ENCODE measurements at places on chromosomes 5 and 9.

GRCh38 chr5:154945695-154946301, 4.9 kb downstream of the MRPL22 start:
- DNase-seq = no peak

DNA sequence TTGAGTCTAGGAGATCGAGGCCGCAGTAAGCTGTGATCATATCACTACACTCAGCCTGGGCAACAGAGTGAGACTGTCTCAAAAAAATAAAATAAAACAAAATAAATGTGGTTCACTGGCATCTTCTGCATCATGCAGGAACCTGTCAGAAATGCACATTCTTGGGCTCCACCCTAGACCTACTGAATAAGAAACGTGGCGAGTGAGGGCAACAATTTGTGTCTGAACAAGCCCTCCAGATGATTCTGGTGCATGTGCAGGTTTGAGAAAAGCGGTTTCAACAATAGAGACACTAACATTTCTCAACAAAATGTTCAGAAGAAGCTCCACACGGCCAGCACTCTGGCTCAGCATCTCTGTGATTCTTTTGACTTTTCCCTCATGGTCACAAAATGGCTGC, 42.8 kb upstream of the CPEB4 start:
- no peak for DNase-seq

DNA sequence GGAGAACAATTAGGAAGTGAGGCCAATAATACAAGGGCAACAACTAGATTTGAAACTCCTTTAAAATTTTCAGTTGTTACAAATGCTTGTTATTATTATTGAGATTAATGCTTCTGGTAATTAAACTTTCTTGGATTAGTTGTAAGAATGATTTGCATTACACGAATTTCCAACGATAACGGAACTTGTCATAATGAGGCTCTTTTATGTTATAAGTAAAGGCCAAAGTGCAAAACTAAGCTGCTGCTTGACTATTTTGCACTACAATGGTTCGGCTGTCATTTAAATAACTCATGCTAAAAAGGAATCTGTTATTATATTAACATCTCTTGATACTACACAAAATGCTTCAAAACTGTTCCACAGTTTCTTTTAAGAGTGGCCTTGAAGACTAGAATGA, 1007.1 kb downstream of the PTPRD start:
- no peak for DNase-seq

GRCh38 chr5:75057561-75057960, 5.2 kb upstream of the GCNT4 start:
- no peak for DNase-seq

DNA sequence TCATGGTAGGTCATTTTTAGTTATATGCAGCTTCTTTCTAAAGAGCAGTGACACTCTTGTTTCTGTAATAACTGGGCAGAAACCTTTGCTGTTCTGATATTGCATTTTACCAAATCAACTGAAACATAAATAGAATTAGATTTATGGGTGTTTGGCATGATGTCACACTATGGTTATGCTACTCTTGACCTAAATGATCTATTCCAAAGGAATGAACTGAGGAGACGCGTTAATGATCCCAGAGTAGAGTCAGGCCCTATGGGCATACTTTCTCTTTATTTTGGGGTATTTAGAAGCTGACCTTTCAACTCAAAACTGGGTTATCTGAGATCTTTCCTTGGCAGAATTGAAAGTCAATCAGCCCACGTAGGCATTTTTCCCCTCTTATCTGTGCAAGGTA, 146.8 kb upstream of the ADAMTSL1 start:
- no peak for DNase-seq

- DNase-seq = no peak
Measured at GRCh38 chr9:106450549-106450948, 412.4 kb upstream of the ZNF462 start.

GRCh38 chr5:81749192-81749560, 1.7 kb downstream of the SSBP2 start:
- no peak for DNase-seq

GRCh38 chr9:121718501-121718900, 67.1 kb downstream of the DAB2IP start:
- no peak for DNase-seq

DNA sequence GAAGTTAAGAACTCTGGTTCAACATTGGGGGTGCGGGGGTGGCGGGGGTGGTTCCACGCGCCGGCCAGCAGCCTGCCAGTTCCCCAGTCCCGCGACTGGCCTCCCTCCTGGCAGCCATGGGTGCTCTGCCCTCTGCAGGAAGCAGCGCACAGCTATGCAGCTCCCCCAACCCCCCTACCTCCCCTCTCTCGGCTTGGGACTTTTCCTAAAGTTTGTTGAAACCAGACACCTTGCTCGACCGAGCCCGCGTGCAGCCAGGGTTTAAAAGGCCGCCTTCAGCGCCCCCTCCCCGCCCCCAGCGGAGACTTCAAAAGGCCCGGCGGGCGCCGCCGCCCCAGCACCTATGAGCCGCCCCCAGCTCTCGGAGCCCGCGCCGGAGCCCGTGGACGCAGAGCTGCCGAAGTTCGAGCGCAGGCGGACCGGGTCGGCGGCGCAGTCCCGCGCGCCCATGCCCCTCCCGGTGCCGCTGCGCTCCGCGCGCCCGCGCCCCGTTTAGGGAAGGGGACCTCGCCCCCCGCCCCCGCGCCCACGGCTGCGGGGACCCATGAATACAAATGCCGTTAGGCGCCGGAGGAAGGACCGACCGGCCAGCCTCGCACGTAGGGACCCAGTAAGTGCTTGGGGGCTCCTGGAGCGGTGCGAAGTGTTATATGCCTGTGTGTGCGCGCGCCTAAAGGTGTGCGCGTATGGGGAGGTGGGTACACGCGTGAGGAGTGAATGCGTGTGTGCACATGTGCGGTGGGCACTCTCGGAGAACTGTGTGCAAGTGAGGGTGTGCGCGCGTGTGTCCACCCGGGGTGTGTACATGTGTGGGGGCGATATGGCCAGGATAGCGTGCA, 1.4 kb upstream of the COL27A1 start:
- no peak for DNase-seq

DNA sequence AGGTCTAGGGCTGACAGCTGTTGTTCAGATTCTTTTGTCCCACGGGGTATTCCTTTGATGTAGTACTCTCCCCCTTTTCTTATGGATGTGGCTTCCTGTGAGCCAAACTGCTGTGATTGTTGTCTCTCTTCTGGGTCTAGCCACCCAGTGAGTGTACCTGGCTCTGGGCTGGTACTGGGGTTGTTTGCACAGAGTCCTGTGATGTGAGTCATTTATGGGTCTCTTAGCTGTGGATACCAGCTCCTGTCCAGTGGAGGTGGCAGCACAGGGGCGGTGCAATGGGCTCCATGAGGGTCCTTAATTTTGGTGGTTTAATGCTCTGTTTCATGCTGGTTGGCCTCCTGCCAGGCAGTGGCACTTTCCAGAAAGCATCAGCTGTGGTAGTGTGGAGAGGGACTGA, 161.3 kb downstream of the CAVIN4 start:
- no peak for DNase-seq

- DNase-seq = no peak
Measured at GRCh38 chr5:180402716-180403115, 49.6 kb upstream of the GFPT2 start.

DNA sequence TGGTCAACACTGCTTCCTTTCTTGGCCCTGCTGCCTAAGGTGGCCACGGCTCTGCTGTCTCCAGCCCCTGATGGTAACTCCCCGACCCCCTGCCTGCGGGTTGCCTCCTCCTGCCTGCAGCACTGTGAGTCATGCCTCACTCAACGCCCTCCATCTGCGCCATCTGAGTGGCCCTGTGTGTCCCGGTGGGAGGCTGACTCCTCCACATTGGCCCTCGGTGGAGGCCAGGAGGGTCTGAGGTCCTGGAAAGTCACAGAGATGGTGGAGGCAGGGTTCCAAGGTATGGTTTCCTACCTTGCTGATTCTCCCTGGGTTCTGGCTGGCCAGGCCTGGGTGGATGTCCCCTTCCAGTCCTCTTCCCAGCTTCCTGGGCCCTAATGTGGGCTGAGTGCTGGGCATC, 64.5 kb upstream of the ADAMTS2 start:
- DNase-seq = peak; percentile 9

DNA sequence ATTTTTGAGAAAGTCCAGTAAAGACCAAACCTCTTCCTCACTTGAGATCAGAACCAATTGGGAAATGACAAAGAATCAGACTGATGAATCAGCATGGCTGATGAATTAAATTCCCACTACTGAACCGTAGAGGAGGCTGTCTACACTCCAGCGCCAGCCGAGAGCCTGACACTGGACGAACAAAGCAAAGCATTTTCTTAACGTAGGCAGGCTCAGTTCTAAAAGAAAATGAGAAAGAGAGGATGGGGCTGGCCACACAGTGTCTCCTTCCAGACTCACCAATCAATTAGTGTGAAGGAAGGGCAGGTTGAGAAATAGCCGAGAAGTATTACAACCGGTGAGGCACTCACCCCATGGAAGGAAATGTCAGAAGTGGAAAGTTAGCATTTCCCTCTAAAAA, 49.4 kb downstream of the ITGA1 start:
- no peak for DNase-seq

DNA sequence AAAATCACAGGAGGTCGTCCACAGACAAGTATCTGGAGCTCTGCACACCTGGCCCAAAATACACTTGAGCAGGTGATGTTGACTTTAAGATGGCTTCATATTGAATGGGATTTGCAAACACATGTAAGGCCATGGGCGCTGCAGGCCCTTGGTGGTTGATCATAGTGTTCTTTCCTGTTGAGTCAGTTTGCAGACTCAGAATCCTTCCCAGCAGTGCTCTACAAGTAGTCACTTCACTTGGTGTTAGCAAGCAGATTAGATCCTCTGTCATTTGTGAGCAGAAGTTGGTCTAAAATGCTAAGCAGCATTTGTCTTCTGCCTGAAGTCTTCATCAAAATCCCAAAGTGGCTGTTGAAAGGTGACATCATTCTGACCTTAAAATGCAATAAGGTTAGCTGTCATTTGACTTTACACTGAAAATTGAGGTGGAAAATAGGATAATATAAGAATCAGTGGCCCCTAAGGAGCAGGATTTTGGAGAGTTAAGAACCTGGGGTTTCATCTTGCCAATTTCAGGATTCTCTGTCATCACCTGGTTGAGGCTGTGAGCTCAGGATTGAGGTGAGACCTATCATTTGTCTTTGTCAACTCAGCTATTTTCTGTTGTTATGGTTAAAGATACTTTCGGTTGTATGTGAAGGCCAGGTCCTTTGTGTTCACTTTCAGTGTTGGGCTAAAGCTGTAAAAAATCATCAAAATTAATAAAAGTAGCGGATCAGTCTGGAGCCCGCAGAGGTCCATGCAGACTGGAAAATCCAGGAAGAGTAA, 114.5 kb downstream of the LRRC70 start:
- DNase-seq = no peak

DNA sequence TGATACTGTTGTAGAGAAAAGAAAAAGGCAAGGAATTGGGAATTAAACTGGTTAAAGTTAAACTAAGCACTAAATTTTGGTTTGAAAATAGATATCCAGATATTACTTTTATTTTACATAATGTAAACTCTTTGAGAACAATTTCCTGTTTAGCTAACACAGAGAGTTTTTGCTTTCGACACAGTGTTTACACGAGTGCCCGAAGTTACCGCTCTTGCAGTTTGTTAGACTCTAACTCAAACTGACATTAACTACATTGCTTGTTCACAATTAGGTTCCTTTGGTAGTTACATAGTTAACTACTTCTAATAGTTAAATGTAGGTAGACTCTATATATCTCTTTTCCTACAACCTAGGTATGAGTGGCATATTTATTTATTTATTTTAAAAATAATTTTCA, 117.1 kb upstream of the CHD1 start:
- DNase-seq = no peak

- DNase-seq = no peak
Measured at GRCh38 chr5:125017796-125018195, 271.4 kb upstream of the ZNF608 start.

- peak; percentile 4 for DNase-seq
Measured at GRCh38 chr5:150073677-150074076, 12.7 kb downstream of the CSF1R start.

- no peak for DNase-seq
Measured at GRCh38 chr5:88509403-88509802, 240.8 kb upstream of the TMEM161B start.

DNA sequence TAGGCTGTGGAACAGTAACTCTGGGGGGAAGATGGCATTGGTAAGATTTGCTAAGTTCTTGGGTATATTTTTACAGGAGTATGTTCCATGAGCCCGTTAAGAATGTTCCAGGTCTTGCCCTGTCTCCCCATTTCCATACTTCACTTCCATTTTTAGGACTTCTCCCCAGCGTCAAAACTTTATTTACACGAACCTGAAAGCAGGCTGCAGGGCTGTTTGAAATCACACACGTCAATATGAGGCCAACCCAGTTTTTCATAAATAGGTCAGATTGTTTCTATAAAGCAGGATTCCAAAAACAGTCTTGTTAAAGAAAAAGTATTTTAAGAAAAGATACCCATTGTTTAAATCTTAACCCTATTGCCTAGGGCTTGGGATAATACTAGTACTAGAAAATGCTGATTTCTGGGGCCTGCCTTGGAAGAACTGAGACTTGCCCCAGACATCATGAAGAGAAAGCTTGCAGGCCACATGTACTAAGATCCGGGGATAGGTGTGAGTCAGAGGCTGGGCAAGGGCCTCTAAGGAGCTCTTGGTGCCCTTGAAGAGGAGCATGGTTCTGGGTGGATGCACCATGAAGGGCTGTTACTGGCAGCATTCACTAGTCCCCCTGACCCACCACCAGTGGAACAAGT, 24.2 kb downstream of the TRIO start:
- DNase-seq = no peak

DNA sequence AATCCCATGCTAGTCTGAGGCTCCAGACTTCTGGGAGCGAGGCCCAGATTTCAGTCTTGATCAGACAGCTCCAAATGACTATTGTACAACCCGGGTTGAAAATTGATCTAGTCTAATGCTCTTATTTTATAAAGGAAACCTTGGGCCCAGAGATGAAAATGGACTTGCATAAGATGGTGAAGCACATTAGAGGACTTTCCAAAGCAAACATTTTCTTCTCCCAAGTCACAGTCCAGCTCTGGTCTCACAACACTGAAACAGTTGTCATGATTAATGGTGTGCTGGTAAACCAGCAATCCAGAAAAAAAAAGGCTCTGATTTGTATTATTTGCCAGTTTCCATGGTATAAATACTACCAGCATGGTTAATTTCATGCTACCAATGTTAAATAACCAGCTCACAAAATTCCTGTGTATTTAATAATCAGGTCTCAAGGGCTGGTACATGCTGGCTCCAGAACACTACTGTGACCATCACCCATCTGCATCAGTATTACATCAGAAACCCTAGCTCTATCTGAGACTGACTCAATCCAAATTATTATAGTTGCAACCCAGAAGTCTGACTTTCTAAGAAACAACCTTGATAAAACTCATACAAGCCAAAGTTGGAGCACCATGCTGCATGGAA, 32.5 kb upstream of the ABLIM3 start:
- no peak for DNase-seq

GRCh38 chr5:151105561-151105960, 24.7 kb upstream of the TNIP1 start:
- no peak for DNase-seq

- no peak for DNase-seq
Measured at GRCh38 chr5:8520917-8521316, 652.0 kb downstream of the MTRR start.

DNA sequence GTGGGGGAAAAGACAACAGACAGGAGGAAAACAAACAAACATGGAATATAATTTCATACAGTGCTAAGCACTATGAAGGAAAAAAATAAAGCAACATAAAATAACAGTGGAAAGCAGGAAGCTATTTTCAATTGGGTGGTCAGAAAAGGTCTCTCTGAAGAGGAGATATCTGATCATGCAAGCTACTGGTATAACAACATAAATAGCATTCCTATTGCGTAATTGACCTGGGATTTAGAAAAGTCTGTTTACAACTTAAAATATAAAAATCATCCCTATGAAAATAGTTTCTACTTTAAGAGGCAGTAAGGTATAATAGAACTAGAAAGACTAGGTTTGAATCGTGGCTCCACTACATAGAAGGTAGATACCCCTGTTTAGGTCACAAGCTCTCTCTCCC, 61.4 kb downstream of the FBXW11 start:
- DNase-seq = no peak

Measured in activated CD8-positive, alpha-beta T cell treated with anti-CD3 and anti-CD28 coated beads, Interleukin-2, amount 10 ng/mL, durations not matched to agents 7 days and 5 days (primary cell).